Smooth muscle cell of bladder (primary cell): ENCODE measurements at places on chromosomes 5 and 9. TPM values are rescaled to one million over a fixed set of nuclear protein-coding genes. Genes with fewer than 3 reads are reported as not detected.

The TMEM252 gene
- not detected in 2 replicates for total RNA-seq

The STPG3 gene
- total RNA-seq, result not detected in 2 replicates

The FAM151B gene
- total RNA-seq, result 7.9 and 8.0 TPM in 2 replicates

The KCNIP1 gene
- not detected in 2 replicates for total RNA-seq

The SPINK6 gene
- 3.1 and 15.6 TPM in 2 replicates for total RNA-seq

The FOXI1 gene
- total RNA-seq, result not detected in 2 replicates

The SLCO6A1 gene
- total RNA-seq, result not detected in 2 replicates

The PTGDS gene
- total RNA-seq, result 2.3 and 14.1 TPM in 2 replicates

The STARD4 gene
- total RNA-seq, result 81.2 and 101 TPM in 2 replicates

The QRFP gene
- total RNA-seq, result not detected in 2 replicates

The NDFIP1 gene
- 33.0 and 41.3 TPM in 2 replicates for total RNA-seq

The SH3RF2 gene
- total RNA-seq, result under 0.01 and 0.28 TPM in 2 replicates

The TAS2R1 gene
- total RNA-seq, result not detected in 2 replicates

The GFI1B gene
- not detected in 2 replicates for total RNA-seq

The NEUROG1 gene
- not detected in 2 replicates for total RNA-seq

The INSYN2B gene
- 3.1 and 3.8 TPM in 2 replicates for total RNA-seq

The NPR3 gene
- 144 and 422 TPM in 2 replicates for total RNA-seq
